HTR-8/SVneo (cell line): ENCODE measurements at places on chromosomes 12 and 14.

DNA sequence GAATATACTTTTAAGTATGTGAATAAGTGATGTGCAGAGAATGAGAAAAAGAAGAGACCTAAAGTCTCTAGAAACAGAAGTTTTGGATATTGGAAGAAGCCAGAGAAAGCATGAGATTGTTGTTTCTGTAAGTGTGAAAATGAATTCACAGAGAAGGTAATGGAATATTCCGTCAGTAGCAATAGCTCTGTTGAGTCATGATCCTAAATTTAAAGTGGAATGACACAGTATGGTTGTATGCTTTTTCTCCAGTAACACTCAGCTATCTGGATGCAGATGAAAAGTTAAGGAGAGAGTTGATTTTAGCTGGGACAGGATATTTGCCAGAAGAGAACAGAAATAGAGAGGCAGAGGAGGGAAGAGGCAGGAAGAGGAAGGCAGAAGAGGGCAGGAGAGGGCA lies 1166.3 kb downstream of the GALC start:
- DNase-seq, result no peak

DNA sequence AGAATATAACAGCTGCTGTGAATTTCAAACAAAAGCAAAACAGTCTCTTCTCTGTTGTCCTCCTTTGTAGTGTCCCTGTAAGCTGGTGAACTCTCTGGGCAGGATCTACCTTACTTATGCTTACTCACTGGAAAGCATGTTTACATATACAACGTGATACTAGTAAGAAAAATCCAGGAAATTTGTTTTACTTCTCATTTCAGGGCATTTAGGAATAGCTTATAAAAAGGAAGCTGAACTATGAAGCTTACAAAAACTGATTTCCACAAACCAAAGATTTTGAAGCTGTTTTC lies 311.0 kb downstream of the NOVA1 start:
- no peak for DNase-seq

DNA sequence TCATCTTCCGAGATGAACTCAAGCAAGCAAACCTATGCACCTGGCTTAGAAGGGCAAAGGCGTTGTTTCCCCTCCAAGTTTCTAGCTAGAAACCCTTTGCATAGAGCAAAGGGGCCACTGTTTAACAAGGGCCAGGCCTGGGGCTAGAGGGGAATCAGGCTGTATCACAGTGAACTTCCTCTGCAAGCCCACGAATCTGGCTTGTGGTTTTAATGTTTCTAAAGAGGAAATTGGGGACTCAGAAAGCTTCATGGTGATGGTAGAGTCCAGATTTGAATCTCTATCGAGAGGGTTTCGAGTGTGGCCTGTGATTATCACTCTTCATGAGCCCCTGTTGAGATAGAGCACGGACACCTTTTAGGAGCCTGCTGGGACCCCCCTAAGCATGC lies 189.9 kb downstream of the VRK1 start:
- DNase-seq, result no peak

DNA sequence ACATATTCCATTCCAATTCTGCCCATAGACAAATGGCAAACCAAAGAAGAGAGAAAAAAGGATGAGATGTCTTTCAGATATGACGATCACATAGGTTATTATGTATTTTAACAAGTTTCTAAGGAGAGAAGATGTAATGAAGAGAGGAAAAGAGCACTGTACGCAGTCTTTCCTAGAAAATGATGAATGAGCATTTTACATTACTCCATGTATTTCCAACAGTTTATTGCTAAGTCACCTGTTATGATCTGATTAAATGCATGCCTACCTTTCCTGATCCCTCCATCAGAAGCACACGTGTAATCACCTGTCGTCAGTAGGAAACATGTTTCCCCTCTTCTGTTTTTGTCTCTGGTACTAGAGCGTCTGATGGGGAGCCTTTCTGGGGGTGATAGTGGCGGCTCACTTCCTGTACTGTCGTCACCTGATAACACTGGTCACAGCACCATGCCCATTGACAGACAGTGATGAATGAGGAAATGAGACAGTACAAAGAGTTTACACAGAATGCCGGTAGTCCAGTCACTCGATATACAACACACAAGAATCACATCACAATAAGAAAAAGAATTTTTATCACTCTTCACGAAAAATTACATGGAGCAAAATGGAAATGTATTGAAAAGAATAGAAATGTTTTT lies 161.6 kb downstream of the KCNC2 start:
- no peak for DNase-seq

DNA sequence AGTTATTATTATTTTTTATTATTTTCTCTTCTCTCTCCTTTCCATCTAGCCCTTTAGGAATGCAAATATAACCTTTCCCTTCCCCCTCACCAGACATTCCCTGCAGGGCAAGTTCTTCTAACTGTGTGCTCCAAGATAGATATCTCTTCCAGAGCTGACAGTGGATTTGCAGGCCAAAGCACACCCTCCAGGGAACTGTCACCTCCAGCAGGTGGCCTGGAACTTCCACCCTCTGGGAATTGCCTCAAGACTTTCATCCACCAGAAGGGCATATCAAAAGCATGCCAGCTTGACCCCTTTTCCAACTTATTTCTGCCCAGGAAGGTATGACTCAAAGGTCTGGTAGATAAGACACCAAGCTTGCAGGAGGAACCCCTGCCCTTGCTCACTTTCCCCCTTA lies 13.6 kb upstream of the KCNA5 start:
- DNase-seq, result no peak

DNA sequence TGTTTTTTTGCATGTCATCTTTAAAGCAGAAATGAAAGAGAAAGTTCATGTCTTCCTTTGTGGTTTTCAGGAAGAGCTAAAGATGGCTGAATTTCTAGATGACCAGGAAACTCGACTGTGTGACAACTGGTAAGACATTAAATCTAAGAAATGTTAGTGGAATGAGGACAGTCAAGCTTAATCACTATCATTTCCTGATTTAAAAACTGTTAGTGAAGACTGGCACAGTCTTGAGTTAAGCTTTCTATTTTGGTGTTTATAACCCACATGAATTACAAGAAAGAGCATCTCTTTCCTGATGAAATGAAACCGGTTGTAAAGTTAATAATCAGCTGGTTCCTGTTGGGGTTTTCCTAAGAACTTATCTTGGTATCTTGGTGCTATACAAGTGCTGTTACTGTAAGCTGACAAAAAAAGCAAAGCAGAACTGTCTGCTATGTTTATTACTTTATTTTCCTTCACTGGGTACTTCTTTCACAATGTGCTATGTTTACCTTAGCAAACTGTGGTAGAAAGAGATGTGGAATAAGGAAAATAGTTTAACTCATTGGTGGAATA lies 5.2 kb downstream of the TRAFD1 start:
- DNase-seq, result no peak

GRCh38 chr12:47617476-47617875 lies 88.4 kb downstream of the RPAP3 start:
- DNase-seq, result no peak

DNA sequence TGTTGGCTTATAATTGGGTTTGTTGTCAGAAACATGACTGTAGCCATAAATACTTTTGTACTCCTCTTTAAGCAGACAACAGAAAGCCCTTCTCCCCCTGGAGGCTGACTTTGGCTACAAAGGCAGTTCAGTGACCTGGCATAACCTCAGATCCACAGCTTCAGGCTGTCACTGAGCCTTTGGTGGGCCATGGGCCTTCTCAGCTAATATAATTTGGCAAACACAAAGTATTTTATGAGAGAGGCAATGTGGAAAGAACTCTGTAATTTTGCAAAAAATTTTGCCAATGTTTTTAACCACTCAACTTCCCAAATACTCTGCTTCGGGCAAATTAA lies 15.5 kb upstream of the MGP start:
- DNase-seq, result no peak
